ENCODE measurements at places on chromosomes 1 and 21.
A peak's percentile ranks its signal among the peaks of the same experiment; 100 is the strongest.

DNA sequence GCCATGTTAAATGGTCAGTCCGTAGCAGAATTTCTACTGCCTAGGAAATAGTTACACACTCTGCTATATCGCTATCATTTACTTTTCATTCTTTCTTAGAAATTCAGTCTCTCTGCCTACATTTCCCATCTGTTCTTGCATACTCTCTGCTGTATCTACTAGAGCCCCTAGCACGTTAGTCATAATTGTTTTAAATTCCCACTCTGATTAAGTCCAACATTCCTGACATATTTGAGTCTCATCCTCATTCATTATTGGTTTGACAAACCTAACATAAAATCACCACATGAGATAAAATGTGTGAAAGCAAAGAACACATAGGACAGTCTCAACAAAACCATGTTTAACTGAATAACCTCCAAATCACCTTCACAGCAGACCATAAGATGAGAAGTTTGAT, 513.6 kb downstream of the PLPP3 start:
- no peak for DNase-seq

DNA sequence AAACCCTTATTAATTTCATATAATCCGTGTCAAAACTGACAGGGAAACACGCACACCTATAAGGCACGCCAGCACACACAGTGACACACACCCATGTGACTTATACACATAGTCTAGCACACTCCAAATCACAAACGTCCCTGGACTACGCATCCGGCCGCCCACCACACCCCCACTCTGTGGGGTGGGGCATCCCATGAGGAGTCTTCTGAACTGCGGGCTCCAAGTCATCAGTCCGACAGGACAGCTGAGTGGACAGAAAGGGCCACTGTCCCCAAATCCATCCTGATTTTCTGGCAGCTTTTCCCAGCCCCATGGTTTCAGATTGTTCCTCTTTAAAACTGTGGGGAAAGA, 829 bp downstream of the PEA15 start:
- DNase-seq = peak; percentile 35

- DNase-seq = no peak
Measured at GRCh38 chr21:43360441-43361126, 66.3 kb downstream of the SIK1 start.

- DNase-seq = no peak
Measured at GRCh38 chr1:182607566-182607965, 3.4 kb upstream of the RGS16 start.

GRCh38 chr1:72366466-72366865, 84.1 kb upstream of the NEGR1 start:
- no peak for DNase-seq

DNA sequence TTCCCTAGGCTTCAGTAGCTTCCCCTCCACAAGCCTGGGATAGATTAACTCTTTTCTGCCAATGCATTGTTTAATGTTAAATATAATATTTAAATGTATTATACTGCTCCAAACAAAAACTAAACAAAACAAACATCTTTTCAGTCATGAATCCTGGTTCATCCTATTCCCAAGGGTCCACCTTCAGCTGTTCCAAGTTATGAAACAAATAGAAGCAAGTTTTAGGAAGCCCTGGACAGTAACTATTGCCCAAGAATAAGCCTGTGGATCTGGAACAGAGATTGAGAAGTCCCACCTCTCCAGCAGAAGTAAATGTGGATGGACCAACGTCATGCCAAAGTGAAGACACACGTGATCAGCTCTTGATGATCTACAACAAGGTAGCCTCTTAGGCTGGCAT, 408.1 kb downstream of the SETD4 start:
- no peak for DNase-seq

GRCh38 chr1:238677567-238677966, 708.8 kb upstream of the CHRM3 start:
- DNase-seq = no peak

GRCh38 chr1:156894711-156895454, 1.4 kb downstream of the PEAR1 start:
- DNase-seq = no peak

DNA sequence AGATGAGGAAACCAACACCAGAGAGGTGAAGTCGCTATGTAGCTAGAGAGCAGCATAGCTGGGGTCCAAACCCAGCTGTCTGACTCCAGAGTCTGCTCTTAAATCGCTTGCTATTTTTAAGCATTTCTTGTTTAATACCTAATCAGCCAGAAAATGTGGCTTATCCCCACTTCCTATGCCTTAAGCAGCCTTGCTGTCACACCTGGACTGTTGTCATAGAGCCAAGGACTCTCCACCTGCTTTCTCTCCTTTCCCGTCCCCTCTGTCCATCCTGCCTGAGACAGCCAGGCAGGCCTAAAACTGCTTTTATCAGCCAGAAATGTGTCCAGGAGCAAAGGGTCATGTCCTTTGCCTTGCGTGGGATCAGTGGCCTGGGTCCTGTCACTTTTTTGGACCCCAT, 28.3 kb upstream of the EPHA8 start:
- no peak for DNase-seq

DNA sequence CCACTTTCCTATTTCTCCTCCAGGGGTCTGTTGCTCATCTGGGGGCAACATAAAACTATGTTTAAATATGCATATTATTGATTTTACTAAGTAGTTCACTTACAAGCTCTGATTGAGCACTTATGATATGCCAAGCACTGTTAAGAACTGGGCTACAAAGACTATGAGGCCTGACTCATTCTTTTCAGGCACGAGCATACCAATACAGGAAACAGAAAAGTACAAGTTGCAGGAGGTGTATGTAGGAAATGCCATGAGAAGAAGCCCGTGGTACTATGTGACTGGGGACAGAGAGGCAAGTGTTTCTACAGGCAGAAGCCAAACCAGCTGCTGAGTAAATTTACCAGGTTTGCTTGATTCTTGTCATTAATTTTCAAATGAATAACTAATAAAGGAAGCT, 120.4 kb upstream of the PTGFR start:
- no peak for DNase-seq

DNA sequence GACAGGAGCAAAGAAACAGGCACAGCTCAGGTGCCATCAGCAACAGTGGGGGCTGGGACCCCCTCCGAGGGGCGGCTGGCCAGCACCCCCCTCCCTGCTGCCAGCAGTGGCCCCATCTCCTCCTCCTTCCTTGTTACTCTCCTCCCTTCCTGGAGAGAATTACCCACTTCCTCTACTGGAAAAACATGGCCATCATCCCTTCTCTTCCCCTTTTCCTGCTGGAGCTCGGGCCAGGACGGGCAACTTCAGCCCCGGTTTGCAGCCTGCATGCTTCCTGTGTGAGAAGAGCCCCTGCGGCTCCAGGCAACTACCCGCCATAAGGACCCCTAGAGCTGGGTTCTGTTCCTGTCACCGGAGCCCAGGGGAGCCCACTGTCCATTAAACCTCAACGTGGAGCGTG, 17.6 kb downstream of the MEGF6 start:
- no peak for DNase-seq

- DNase-seq = no peak
Measured at GRCh38 chr1:227357171-227357926, 39.1 kb upstream of the CDC42BPA start.

DNA sequence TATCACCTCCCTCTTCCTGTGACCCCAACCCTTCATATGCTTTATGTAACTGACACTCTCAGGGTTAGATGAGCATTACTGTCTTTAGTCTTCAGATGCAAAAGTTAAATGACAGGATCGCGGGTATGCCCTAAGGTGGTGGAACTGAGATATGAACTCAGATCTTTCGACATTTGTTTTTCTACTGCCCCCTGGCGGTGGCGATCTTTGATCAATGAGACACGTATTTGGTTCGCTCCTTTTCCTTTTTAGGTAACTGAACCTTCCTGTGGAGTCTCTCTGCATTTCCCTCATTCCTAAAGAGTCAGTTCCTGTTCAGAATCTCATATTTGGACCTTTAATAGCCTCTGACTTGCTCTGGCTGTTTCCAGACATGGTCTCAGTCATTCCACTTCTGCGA, 47.8 kb upstream of the ZP4 start:
- DNase-seq = no peak

DNA sequence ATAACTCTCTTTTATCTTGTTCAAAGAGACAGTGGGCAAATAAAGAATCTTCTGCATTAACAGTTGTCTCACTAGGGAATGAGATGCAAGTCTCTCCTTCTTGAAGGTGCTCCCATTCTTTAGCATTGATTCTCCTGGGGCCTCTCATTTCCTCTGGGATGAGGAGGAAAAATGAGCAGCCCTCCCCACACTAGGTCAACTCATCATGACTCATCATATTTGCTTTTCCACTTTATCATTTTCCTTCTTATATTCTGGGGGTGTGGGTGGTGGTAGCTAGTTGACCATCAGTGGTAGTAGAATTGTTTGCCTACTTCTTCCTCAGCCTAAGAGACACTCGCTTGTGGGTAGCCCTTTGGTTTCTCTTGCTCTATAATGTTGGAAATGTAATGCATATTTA, 182.0 kb upstream of the C1orf87 start:
- no peak for DNase-seq

GRCh38 chr1:19859876-19860275, 22.3 kb upstream of the OTUD3 start:
- DNase-seq = no peak

GRCh38 chr1:95138223-95138622, 21.1 kb downstream of the TLCD4 start:
- no peak for DNase-seq

DNA sequence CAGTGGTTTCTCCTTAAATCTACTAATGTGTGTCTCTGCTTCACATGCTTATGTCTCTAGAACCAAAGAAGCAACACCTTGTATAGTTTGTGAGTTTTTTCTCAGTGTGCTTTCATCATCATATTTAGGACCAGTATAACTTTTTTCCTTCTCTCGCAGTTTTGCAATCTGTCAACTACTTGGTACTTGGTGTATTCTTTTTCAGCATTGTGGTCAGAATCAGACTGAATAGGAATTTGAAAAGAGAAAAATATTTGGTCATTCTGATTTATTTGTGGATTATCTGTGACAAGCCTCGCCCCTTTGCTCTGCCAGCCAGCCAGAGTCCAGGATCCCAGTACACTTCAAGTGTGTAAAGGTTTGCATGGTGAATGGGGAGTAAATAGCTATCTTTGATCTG, 122.3 kb downstream of the C1orf21 start:
- DNase-seq = no peak

DNA sequence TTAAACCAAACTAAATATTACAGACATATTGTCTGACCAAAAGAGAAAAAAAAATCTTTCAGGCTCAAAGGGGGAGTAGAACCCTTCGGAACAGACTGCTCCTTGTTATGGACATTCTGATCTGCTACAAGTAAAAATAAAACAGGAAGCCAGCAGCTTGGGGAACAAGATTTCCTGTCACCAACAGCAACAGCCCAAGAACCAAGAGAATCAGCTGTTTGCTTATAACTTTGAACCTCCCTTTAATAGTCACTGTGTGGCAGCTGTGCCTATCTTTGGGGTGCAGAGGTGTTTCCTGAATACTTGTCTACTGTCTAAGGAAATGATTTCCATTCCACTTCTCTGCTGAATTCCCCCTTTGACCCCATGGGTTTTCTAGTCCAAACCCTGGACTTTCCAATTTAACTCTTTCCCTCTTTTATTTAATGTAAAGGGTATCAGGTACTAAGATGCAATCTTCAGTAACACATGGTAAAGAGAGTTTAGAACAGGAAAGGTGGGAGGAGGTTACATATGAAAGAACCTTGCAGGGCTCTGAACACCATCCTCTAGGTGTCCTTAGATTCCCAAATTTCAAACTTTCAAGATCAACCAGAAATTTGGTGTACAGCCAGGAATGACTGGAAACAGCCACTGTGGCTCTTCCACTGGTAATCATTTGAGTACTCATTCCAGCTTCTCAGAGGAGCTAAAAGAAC, 38.6 kb downstream of the GPR3 start:
- DNase-seq = no peak

- DNase-seq = no peak
Measured at GRCh38 chr1:56068210-56068609, 511.2 kb downstream of the PLPP3 start.

- DNase-seq = no peak
Measured at GRCh38 chr1:103111926-103112325, 3.6 kb upstream of the COL11A1 start.

- no peak for DNase-seq
Measured at GRCh38 chr1:91851130-91852010, 34.6 kb downstream of the TGFBR3 start.

GRCh38 chr1:197614916-197615692, 160.2 kb downstream of the DENND1B start:
- no peak for DNase-seq

- no peak for DNase-seq
Measured at GRCh38 chr1:228178737-228179684, 13.4 kb downstream of the IBA57 start.

DNA sequence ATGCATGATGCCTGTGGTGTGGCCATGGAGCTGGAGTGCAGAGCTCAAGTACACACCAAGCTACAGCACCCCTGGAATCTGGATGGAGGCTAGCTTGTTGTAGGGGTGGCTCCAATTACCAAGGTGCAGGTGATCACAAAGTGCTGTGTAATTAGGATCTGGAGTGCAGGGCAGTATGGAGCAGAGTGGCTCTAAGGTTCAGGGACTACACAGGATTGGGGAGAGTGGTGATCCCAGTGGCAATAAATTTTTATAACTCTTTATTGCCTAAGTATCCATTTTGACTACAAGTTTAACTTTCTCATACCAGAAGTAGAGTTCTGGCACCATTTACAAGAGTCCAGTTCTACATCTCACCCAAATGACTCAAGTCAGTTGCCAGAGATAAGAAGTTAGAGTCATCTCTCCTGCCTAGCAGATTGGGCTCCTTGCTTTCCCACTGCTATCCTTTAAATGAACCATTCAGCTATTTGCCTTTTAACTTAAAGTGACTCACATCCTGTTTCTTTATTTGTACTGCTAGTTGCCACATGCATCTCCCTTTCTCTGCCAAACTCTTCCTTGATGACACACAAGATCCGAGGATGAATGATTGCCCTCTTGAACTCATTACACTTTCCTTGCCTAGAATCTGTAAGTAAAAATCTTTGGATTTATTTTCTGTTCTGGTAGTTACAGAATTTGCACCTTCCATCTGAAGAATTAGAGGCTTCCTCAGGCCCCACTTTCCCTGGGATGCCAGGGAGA, 427.2 kb downstream of the KCNT2 start:
- DNase-seq = no peak

- DNase-seq = no peak
Measured at GRCh38 chr1:119988306-119989062, 81.0 kb downstream of the NOTCH2 start.

DNA sequence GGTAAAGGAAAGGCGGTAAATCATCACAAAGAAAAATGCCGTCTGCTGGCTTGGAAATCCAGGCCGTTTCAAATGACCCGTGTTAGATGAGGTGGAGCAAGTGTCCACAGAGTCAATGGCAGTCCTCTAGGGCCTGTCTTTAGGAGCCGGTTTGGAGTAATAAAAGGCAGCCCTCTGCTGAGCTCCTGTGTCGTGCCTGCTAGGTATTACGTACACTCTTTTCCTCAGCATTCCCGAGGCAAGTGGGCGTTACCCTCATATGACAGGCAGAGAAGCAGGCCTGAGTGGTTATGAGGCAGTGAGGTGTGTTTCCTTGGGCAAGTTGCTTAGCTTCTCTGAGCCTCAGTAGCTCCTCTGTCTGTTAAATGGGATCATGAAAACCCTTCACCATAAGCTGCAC, 7.7 kb downstream of the NENF start:
- DNase-seq = no peak
